ENCODE measurements at places on chromosomes 7 and 10.
A peak's percentile ranks its signal among the peaks of the same experiment; 100 is the strongest.

DNA sequence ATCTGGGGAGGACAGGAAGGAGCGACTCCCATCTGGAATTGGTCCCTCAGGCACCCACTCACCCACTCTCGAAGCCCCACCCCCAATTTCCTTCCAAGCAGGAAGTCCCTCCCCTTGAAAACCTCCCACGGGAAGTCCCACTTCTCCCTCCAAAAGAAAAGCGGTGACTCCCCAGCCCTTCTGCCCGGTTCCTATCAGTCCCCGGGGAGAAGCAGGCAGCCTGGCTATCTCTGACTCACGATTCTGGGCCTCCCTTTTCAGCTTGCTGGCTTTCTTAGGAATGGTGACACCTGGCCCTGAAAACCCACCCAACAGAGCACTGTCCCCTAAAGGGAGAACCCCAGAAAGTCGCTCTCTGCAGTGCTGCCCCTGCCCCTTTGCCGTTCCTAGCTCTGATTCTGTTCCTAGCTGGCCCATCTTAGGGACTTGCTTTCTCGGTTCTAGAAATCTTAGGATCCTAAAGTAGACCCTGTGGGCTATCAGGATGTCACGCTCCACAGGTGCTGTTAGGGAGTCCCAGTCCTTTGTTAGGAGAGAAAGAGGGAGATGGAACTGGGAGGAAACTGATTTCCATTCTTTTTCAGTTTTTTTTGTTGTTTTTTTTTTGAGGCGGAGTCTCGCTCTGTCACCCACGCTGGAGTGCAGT lies 6.0 kb downstream of the TSC22D4 start:
- no peak for DNase-seq

GRCh38 chr10:123093489-123093888 lies 42.3 kb upstream of the HMX3 start:
- no peak for DNase-seq

- peak; percentile 70 for DNase-seq
These were observed at the start of gene MAD1L1 for GRCh38 chr7:2232766-2233520. Gene MAD1L1 (minus strand): TSS chr7:2232945. CDS start chr7:2230133, 2,812 bp downstream.

DNA sequence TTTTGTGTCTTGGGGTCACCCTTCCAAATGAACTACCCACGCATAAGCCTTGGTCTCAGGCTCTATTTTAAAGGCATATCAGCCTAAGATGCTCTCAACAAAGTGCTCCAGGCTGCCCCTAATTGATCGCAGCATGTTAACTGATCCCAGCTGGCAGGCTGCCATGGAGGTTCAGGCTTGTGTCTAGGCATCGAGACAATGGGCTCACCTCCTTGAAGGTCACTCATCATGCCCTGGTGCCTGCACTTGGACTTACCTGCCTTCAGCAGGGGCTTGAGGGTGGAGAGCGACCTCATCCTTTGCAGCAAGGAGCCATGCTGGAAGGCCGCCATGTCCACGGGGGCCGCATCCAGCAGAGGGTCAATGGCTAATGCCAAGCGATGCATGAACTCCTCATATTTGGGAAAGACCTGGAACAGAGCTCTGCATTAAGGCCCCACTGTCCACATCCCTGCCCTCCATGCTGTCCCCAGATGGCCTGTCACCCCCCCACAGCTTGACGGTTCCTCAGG lies 17.8 kb downstream of the PYROXD2 start:
- DNase-seq = no peak

GRCh38 chr10:70551971-70552422 lies 50.5 kb downstream of the PRF1 start:
- no peak for DNase-seq

DNA sequence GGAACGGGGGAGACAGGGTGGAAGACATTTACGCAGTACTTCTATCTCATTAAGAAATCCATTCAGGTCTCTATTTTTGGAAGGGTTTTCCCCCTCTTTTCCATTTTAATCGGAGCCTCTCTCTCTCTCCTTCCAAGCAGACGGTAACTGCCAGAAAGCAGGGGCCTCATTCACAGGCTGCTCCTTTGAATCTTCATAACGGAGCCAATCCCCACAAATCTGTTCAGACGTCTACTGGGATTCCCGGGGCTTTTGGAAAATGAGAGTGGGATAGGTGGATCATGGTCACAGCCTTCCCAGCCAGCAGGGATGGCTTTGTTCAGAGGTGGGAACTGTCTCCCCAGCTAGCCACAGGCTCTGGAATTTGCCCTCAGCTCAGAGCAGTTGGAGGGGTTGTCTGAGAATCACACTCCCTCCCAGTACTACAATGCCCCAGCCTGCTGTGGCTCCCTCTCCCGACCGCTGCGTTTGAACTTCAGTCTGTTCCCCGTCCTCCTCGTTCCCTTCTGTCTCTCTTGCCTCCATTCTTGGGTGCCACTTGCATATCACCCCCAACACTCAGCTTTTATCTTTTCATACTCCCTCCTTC lies 413.6 kb downstream of the PLXNA4 start:
- DNase-seq = no peak

- DNase-seq = no peak
These were observed 12.8 kb upstream of the MMP21 start for GRCh38 chr10:125788156-125789034.

DNA sequence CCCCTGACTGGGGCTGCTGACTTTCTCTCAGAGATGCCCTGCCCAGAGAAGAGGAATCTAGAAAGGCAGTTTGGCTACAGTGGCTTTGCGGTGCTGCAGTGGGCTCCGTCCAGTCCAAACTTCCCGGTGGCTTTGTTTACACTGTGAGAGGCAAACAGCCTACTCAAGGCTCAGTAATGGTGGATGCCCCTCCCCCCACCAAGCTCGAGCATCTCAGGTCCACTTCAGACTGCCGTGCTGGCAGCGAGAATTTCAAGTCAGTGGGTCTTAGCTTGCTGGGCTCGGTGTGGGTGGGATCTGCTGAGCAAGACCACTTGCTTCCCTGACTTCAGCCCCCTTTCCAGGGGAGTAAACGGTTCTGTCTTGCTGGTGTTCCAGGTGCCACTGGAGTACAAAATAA lies 734.5 kb upstream of the LRRN3 start:
- no peak for DNase-seq

DNA sequence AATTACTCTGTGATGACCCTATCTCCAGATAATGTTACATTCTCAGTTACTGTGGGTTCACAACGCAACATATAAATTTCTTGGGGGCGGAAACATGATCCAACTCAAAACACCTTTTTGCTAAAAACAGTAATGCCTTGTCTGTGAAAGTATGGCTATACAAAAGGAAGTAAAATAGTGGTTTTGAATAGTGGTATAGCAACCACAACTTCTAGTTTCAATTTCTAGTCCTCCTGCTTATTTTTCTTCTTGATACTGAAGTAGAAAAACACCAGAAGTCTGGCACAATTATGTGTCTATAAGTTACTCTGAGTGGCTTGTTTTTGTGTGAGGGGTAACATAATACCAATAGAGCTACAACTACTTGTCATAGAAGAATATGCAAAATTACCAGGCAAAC lies 21.5 kb upstream of the ZNF800 start:
- no peak for DNase-seq

GRCh38 chr7:11831156-11831735 lies 752 bp downstream of the THSD7A start:
- DNase-seq = peak; percentile 20

DNA sequence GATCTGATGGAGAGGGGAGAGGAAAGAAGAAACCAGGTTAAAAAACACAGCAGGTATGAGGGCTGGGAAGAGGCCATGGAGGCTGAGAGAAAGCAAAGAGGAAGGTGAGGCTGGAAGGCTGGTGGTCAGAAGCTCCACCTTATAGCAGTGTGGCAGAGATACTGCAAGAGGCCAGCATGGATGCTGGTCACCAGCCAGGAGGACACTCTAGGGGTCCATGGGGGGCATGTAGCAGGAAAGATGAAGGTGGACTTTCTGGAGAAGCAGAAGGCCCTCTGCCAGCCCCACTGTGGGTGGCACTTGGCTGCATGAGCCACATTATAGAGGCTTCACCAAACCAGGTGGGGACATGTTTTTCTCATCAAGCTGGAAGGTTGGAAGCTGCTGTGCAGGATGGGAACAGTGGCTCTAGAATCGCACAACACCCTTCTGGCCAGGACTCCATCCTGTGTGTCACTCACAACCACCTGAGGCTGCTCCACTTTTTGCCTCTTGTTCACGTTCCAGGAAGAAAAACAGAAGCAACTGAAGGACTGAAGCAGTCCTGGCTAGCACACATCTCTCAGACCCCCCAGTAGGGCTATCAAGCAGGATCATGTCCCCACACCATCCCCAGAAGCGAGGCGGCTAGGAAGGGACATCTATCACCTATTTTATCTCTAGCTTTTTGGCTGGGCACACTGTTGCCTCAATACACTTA lies 587.5 kb upstream of the MGMT start:
- no peak for DNase-seq

DNA sequence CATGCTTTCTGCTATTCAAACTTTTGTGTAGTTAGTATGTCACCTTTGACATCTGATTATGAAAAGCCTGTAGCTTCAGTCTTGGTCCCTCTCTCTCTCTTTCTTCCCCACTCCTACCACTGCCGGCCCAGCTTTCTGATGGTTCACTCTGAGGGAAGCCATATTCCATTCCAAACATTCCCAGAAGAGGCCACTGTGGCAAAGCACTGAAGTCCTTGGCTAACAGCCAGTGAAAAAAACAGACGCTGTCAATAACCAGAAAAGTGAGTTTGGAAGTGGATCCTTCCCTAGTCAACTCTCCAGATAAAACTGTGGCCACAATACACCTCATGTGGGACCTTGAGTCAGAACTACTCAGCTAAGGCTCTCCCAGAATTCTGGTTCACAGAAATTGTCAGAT lies 950.7 kb upstream of the PHF14 start:
- DNase-seq = peak; percentile 67

DNA sequence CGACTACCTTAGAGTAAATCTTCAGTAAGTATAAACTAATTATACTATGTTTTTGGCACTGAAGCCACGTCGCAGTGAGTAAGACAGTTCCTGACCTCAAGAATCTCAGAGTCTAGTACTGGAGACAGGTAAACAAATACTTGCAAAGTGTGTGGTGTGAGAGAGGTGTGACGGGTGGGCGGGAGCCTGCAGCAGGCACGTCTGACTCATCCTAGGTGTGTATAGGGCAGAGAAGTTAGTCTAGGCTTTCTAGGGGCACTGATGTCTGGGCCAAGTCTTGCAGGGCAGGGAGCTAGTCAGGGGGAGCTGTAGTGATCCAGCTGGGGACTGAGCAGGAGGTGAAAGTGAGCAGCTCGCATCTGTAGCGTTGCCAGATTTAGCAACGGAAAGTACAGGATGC lies 35.9 kb upstream of the SFTPD start:
- no peak for DNase-seq

DNA sequence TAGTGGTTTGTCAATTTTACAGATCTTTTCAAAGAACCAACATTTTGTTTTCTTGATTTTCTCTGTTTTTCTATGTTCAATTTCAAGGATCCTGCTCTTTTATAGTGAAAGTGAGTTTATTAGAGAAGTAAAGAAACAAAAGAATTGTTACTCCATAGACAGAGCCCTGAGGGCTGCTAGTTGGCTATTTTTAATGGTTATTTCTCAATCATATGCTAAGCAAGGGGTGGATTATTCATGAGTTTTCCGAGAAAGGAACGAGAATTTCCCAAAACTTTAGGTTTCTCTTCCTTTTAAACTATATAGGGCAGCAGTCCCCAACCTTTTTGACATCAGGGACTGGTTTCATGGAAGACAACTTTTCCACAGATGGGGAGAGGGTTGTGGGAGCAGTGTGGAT lies 165.0 kb downstream of the CCSER2 start:
- no peak for DNase-seq

DNA sequence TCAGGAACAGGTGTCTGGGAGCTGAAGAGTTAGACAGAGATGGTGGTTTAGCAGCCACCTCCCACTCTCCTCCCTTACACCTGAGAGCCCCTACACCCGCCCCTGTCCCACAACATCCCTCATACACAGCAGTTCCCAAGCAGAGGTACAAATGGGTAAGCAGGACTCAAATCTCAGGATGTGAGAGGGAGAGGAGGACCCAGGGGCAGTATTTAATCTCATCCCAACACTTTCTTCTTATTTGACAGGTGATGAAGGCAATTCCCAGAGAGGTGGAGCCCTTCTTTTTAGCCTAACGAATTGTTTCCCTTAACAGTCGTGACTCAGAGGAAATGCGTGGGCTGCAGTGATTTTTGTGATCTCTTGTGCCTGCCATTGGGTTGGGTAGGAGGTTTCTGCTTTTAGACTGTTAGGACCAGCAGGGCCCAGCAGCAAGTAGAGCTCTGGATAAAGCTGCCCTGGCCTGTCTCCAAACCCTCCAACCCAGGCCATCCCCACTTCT lies 191.3 kb downstream of the HECW1 start:
- no peak for DNase-seq

GRCh38 chr7:112212571-112212970 lies 6.1 kb downstream of the ZNF277 start:
- DNase-seq = no peak

GRCh38 chr7:70405241-70405640 lies 726.7 kb upstream of the GALNT17 start:
- no peak for DNase-seq

DNA sequence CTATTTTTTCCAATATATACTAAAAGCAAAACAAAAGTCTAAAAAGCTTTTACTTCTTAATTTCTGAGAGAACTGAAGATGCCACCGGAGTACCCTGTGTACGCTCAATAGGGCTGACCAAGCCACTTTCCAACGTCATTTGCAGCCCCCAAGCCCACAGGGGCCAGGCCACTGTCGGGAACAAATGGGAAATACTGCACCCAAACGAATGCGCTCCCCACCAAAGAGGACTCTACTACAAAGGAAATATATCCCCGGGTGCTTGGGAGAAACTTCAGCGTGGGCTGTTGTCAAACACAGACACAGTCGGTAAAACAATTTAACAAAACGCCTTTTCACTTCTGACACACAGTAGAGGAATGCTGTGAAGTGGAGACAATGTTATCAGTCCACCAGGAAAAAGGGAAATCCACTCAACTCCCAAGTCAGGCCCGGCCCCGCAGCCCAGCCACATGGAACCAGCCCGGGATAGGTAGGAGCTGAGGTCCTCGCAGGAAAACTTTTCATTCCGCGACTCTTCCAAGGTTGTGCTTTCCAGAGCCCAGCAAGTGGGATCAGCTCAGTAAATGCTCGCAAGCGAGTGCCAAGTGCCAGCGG lies 1.4 kb downstream of the PARD3 start:
- no peak for DNase-seq

DNA sequence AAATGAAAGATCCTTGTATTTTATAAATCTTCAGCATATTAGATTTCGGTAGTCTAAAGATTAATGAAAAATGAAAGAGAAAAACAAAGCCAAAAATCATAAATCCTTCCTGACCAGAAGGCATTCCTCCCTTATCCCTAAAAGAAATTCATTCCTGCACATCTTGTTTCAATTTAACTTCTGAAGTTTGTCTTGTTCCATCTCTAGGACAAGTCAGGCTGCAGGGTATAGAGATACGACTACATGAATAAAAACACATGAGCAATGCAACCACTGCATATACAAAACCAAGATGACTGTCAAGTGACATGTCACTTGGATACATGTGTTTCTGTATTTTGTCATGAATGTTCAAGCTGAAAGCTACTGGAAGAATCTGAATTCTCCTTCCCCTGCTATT lies 214.9 kb downstream of the JAZF1 start:
- DNase-seq = no peak

DNA sequence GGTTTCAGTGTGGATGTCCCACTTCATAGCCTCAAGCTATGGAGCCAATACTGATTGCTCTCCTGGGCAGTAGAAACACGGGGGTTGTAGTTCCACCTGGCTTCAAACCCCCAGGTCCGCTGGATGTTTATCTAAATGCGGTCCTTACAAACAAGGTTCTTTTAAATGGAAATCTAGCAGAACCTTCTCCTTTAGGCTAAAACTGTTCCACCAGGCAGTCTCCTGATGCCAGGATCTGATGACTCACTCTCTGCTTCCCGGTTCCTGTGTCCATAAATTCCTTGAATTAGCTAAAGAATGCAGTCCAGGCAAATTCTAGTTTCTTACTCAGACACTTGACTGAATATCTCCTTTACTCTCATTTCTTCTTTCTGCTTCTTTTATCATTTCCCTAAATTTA lies 108.4 kb upstream of the FAM3C start:
- no peak for DNase-seq
